GF-D8 (cell line): ENCODE measurements at places on chromosomes 7 and 10.

- no peak for DNase-seq
Observed at GRCh38 chr10:15189133-15189885, 20.8 kb upstream of the NMT2 start.

DNA sequence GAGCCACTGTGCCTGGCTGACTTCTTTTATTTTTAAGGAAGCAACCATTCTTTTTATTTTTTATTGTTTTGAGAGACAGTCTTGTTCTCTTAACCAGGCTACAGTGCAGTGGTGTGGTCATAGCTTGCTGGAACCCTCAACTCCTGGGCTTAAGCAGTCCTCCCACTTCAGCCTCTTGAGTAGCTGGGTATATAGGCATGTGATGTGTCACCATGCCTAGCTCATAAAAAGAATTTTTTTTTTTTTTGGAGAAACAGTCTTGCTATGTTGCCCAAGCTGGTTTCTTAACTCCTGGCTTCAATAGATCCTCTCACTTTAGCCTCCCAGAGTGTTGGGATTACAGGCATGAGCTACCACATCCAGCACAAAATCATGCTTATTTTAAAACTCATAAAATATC is 5.8 kb downstream of the MCU start:
- peak; percentile 21 for DNase-seq

- DNase-seq, result no peak
Observed at GRCh38 chr10:16470747-16471146, 33.9 kb downstream of the PTER start.

DNA sequence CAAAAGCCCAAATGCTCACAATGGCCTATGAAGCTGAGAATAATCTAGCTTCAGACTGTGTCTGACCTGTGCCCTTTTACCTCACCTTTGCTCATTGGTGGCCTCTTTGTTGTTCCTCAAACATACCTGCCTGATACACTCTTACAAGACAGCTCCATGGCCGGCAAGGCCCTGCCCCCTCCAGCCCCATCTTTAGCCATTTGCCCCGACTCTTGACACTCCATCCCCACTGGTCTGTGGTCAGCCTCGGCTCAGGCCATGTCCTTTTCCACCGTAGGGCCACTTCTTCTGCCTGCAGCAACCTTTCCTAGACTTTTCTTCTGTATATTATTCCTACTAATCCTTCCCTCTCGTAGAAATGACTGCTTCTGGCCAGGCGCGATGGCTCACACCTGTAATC is 265.2 kb downstream of the RPS24 start:
- DNase-seq, result no peak

DNA sequence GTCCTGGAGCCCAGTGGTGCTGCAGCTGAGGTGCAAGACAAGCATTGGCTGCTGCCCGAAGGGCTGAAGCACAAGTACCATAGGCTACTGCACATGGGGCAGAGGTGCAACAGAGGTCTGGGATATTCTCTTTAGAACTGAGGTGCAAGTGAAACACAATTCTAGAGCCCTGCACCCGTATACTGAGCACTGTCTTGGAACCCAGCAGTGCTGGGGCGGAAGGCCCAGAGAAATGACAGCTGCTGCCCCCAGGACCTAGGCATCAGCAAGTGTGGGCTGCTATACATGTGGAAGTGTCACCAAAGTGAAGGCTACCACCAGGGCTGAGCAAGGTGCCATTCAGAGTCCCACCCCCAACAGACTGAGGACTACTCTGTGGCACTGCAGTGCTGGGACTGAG is 393.6 kb upstream of the STEAP1 start:
- no peak for DNase-seq

DNA sequence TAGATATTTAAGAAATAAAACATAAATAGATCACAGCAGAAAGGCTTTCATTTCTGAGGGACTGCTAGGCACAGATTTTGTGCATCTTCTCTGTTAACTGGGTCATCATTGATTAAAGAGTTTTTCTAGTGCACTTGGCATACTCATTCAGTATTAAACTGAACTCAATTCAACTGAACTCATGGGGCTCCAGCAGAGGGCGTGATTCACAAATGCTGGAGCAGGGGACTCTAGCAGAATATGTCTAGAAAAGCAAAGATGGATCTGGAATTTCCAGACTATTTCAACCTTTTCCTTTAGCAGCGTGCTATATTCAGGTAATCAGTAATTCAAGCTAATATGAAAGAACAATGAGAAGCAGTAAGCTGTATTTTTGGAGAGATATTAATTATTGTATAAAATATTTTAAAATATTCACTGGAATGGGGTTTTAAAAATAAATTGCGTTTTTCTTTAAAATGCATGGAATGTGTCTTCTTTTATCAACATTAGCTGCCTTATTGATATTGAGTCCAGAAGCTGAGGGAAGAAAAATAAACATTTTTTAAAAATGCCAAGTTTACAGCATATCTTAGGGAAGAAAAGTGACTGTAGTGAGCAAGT is 296.8 kb upstream of the CACNA2D1 start:
- no peak for DNase-seq

DNA sequence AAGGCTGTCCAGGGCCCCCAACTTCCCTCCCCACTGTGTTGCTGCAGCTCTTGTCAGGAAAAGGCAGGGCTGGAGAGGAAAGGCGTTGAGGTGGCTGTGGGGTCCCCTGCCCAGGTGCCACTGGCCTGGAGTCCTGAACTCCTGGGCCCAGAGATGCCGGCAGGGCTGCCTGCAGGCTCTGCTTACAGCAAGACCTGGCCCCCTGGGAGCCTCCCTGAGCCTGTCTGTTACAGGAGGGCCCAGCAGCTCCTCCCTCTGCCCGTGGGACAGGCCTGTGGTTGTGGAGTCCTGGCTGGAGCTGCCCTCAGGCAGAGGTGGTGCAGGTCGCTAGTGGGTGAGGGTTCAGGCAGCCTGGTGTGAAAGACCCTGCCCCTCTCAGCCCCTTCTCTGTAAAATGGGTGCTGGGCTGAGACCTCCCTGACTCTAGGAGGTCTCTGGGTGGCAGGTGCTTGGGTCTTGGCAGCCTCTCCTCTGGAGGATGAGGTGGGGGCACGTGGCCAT is 9.9 kb downstream of the ANTXRL start:
- DNase-seq, result no peak

- DNase-seq, result no peak
Observed at GRCh38 chr7:8305625-8306388, 43.8 kb upstream of the ICA1 start.

- no peak for DNase-seq
Observed at GRCh38 chr10:128314686-128315085, 188.5 kb upstream of the MKI67 start.

DNA sequence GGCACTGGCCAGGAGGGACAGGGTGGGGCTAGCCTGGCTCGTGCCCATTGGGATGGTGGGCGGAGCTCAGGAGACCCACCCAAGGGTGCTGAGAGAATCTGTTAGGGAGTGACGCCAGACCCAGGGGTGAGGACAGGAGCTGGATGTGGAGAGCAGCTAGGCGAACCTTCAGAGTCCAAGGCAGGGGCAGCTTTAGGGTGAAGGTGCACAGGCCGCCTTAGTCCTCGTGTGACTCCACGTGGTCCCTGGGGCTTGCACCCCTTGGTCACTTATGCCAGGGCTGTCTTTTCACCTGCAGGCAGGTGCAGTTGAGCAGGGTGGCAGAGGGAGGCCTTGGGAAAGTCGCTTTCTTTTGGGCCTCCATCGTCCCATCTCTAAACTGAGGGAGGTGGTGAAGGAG is 4.3 kb downstream of the RAMP3 start:
- no peak for DNase-seq

DNA sequence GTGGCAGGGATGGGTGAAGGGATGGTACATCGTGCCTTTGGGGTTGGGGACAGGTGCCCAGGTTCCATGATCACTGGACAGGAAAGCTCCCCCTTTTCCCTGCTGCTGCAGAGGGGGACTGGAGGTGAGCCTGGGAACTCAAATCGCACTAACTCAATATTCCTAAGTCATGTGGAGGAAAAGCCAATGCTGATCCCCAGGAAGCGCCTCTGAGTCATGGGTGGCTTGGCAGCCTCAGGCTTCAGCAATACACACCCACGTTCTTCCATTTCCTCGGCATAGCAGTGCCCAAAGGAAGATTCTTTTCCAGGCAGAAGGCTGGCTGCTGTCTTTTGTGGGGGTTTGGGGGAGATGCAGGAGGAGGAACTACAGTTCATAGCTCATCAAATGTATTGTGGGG is 165.8 kb downstream of the CCDC3 start:
- no peak for DNase-seq

DNA sequence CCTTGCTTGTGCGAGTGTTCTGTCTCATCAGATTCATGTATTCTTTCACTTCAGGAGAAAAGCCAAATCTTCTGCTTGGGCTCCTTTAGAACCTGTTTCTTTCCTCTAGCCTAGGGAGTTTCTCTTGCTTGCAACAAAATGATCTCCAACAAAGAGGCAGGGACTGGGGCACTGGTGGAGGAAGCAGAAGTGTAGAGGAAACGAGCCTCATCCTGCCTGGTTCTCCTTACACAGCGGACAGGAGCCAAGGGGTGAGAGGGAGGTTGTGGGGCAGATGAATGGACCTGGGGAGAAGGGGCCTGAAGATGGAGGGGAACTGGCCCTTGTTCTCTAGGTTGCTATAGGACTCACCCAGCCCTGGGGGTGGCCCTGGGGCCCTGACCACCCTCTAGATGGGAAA is 141.1 kb downstream of the PKD1L1 start:
- no peak for DNase-seq

- DNase-seq, result no peak
Observed at GRCh38 chr7:131890176-131890575, 333.7 kb upstream of the PODXL start.

- no peak for DNase-seq
Observed at GRCh38 chr7:91127959-91128358, 136.3 kb upstream of the FZD1 start.

DNA sequence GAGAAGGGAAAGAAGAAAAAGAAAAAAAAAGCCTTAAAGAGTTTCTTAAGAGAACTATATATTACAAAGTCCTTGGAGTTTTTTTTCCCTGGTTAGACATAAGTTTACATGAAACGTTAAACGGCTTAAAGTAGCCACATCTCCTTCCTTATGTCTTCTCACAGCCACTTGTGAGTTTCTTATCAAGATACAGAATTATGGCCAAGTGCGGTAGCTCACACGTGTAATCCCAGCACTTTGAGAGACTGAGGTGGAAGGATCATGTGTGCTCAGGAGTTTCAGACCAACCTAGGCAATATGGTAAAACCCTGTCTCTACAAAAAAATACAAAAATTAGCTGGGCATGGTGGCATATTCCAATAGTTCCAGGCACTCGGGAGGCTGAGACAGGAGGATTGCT is 54.3 kb downstream of the IKZF1 start:
- DNase-seq, result no peak

DNA sequence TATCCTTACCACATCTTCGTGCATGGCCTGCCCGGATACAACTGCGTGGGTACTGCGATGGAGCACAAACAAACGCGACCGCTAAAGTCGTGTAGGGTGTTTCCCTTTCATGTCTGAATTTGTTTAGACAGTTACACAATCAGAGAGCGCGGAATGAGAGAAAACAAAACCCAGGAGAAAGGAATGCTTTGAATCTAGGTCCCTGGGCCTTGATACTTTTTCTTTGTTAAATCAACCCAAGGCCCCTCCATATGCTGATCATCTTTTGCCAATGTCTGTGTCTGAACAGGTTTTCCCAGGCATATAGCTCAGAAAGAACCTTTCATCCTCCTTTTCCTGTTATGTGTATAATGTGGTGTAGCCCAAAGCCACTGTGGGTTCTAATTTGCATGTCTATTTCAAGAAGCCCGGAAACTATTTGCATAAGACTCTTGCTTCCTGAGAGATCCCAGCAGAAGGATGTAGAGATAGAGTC is 145.8 kb downstream of the FRMD4A start:
- DNase-seq, result no peak

GRCh38 chr10:93850031-93851015 is 43.5 kb upstream of the SLC35G1 start:
- no peak for DNase-seq

GRCh38 chr10:113340282-113340681 is 212.6 kb upstream of the HABP2 start:
- DNase-seq, result no peak

GRCh38 chr7:80614851-80615271 is 23.6 kb upstream of the CD36 start:
- DNase-seq, result no peak

- no peak for DNase-seq
Observed at GRCh38 chr7:2965745-2966270, 77.9 kb downstream of the CARD11 start.

DNA sequence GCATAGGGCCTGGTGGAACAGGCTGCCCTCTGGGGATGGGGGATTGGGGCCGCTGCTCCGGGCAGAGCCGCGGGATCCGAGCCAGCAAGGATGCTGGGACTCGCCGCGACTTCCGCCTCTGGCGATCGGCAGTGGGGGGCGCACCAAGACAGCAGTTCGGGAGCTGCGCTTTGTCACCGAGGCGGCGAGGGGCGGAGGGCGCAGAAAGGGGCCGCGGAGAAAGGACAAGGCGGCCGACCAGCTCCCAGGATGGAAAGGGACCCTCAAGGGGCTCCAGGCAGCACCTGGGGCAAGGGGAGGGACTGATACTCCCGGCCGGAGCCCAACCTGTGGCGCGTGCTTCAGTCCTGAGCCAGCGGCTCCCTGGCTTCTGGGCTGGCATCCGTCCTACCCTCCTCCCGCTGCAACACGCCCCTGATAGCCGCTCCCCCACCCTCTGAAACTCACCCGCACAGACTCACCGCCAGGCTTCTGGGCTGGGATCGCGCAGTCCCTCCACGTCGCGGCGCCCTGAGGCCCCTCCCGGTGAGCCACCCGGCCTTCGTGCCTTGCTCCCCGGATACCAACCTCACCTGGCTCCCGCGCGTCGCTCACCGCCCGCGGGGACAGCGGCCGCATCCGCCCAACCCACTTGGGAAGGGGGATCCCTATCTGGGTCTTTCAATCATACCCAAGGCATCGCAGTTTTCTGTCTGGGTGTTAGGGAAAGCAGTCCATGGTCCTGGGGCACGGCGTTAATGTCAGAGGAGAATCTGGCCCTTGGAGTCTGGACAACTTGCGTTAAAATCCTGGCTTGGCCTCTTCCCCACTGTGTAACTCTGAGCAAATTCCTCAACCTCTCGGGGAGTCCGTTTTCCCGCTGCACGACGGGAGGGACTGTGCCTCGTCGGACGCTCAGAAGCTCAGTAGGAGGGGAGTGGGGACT is 7.0 kb upstream of the EVX1 start:
- no peak for DNase-seq

DNA sequence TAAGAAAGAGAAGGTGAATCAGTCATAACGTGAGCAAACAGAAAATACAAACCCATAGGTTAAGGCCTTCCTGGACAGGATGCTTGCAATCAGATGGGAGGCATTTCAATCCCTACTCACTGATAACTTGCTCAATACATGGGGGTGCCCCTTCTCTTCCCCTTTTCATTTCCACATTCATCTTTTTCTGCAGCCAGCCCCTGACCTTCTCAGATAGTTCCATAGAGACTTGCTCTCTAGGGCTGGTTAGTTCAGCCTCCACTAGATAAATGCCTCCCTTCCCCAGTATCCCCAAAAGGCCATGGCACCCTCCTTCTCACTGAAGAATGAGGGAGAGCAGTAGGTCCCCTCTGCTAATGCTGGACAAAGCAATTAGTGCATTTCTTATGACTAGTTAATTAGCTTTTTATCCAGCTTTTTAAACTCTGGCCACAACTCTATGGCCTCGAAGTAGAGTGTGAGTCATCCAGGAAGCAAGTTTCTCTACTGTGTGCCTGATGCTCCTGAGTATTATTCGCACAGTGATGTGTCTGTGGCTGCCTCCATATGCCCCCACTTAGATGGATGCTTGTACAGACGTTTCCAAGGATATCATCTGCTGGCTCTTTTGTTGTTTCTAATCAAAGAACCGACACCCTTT is 12.7 kb downstream of the CHN2 start:
- DNase-seq, result no peak
